ENCODE measurements at places on chromosomes 11 and 22.

DNA sequence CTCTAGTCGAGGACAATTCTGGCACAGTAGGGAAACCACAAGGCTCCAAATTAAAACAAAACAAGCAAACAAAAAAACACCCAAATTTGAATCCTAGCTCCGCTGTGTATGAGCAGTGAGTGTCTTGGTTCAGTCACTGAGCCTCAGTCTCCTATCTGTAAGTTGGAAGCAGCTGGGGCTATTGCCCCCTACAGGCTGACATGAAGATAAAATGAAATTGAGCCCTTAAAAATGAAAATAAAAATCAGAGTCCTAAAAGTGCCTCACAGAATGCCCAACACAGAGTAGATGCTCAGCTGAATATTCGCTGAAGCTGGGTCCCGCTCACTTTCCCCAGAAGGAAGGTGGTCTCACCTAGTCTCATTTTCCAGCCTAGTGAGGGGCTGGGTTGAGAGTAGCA is 65.2 kb downstream of the PDE2A start:
- DNase-seq, result no peak

GRCh38 chr22:40441761-40442390 is 71.5 kb downstream of the SGSM3 start:
- no peak for DNase-seq

DNA sequence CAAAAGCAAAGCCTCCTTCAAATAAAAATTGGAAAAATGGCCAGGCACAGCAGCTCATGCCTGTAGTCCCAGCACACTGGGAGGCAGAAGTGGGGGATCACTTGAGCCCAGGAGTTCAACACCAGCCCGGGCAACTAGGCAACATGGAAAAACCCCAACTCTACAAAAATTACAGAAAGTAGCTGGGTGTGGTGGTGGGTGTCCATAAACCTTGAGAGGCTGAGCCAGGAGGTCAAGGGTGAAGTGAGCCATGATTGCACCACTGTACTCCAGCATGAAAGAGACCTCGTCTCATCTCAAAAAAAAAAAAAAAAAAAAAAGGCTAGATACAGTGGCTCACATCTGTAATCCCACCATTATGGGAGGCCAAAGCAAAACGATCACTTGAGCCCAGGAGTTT is 22.3 kb downstream of the DDX6 start:
- no peak for DNase-seq

GRCh38 chr11:86346513-86346912 is 28.2 kb upstream of the CCDC81 start:
- no peak for DNase-seq

- DNase-seq, result no peak
Observed at GRCh38 chr11:111387363-111387762, 8.3 kb upstream of the POU2AF1 start.

DNA sequence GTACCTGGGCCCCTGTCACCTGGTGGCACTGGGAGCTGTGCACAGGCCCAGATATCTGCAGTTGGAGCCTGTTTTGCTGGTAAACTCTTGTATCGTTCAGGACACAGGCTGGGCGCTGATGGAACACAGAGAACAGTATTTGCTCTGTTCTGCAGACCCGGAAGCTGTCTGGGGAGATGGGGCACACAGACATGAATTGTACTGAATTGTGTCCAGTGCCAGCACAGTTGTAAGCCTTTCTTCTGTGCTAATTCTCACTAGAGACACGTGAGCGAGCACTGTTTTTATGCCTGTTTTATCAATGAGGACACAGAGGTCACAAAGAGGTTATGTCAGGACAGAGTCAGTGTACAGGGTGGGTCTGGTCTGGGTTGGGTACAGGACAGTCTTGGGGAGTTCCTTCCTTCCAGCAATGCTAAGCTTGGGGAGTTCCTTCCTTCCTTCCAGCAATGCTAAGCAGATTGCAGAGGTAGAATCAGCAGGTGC is 24.4 kb upstream of the ACR start:
- DNase-seq, result no peak

DNA sequence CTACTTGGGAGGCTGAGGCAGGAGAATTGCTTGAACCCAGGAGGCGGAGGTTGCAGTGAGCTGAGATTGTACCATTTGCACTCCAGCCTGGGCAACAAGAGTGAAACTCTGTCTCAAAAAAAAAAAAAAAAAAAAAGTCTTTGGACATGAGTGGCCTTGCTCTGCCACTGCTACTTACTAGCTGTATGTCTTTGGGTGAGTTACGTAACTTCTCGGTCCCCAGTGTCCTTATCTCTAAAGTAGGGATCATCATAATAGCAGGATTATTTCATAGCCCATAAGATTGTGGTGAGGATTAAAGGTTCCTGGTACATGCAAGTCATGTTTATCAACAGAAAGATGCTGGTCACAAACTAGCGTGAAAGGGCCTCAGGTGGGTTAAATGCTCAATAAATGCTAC is 53.9 kb upstream of the HEPHL1 start:
- no peak for DNase-seq

DNA sequence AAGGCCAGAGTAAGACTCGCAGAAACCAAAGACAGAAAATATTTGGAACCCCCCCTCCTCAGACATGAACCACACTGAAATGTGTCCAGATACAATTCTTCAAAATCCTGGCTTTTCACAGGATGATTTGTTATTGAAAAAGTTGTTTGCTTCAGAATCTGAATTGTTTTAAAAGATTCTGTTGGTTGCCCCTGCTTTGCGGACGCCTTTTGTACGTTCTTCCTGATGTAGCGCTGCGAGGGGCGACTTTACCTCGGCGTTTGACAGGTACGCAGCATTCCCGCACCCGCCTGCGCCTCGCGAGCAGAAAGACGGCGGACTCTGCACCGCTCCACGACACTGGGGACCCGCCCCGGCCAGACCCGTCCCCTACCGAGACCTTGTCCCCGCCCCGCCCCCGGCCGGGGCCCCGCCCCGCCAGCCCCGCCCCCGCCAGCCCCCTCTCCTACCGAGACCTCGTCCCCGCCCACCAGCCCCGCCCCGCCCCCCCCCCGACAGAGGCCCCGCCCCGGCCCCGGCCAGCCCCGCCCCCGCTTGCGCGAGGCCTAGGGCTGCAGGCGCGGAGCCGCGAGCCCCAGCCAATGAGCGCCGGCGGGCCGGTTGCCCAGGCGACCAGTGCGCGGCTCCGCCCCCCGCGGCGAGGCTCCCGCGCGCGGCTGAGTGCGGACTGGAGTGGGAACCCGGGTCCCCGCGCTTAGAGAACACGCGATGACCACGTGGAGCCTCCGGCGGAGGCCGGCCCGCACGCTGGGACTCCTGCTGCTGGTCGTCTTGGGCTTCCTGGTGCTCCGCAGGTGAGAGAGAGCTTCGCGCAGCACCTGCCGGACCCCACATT is at the start of gene GLB1L2:
TSS of gene GLB1L2 (plus strand) at position 635 of the 835 bp plus-strand sequence. CDS start at position 709, 74 bp downstream.
- DNase-seq, result peak; percentile 79

DNA sequence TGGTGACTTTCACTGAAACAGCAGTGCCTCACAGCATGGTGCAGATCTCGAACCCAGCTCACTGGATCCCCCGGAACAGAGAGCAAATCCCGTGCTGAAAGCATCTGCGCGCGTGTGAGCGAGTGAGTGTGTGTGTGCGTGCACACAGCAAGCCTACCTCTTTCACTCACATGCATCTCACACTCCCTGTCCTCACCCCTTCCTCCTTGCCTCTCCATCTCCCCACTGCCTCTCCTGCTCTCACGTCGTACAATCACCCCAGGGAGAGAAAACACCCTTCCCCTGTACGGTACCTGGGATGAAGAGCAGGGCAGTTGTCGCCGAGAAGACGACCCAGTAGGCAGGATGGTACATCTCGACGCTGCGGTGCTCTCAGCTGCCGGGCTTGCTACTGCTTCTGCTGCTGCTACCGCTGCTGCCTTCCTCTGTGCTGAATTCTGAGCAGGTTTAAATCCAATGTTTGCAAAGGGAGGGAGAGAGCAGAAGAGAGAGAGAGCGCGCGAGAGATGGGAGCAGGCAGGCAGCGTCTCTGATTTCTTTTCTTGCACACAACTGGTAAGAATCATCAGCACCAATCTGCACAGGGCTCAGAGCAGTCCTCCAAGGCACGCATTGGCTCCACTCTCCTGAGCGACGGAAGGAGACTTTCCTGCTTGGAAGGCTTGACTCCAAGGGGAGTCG is at the start of gene OPCML:
TSS of gene OPCML (minus strand) at position 531 of the 681 bp plus-strand sequence.
- no peak for DNase-seq

- peak; percentile 48 for DNase-seq
Observed at GRCh38 chr11:85826116-85826855, 15.3 kb upstream of the SYTL2 start.

GRCh38 chr11:33736148-33736812 is at the start of gene CD59:
CD59 (minus strand) TSS chr11:33736423; CDS start chr11:33722445, 13,978 bp downstream.
- DNase-seq, result peak; percentile 92

DNA sequence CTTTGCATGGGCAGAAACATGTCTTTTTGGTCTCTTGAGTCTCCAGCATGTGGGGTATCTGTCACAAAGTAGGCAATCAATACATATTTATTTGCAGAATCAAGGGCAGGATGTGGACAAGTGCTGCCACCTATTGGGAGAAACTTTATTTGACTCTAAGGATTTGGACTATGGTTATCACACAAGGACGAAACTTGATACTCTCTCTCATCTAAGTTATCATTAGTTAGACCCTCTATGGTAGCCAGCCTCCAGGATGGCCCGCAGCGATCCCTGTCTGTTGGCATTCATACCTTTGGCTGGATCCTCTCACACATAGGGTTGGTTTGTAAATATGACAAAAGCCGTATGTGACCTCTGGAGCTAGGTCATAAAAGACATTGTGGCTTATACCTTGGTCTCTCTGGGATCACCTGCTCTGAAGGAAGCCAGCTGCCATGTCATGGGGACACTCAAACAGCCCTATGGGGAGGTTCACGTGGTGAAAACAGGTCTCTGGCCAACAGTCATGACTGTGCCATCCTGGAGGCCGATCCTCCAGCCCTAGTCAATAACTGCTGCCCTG is 1.1 kb upstream of the FBXO7 start:
- peak; percentile 34 for DNase-seq

DNA sequence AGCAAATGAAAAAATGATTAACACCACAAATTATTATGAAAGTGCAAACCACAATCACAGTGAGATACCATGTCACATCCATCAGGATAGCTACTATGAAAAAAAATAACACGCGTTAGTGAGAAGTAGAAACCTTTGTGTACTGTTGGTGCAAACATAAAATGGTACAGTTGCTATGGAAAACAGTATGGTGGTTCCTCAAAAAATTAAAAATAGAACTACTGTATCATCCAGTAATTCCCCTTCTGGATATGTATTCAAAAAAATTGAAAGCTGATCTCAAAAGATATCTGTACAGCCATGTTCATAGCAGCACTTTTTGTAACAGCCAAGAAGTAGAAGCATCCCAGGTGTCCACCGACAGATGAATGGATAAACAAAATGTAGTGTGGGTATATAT is 43.4 kb downstream of the CCDC81 start:
- DNase-seq, result no peak

- DNase-seq, result peak; percentile 61
Observed at GRCh38 chr22:46069521-46070214, 80.7 kb upstream of the PPARA start.

- no peak for DNase-seq
Observed at GRCh38 chr11:8914661-8915018, 3.7 kb downstream of the AKIP1 start.

All from stimulated activated CD8-positive, alpha-beta memory T cell treated with anti-CD3 and anti-CD28 coated beads, Interleukin-4, amount 100 ng/mL, for 48 hours (primary cell).